AG04450 (cell line): ENCODE measurements at places on chromosomes 16 and 17.

DNA sequence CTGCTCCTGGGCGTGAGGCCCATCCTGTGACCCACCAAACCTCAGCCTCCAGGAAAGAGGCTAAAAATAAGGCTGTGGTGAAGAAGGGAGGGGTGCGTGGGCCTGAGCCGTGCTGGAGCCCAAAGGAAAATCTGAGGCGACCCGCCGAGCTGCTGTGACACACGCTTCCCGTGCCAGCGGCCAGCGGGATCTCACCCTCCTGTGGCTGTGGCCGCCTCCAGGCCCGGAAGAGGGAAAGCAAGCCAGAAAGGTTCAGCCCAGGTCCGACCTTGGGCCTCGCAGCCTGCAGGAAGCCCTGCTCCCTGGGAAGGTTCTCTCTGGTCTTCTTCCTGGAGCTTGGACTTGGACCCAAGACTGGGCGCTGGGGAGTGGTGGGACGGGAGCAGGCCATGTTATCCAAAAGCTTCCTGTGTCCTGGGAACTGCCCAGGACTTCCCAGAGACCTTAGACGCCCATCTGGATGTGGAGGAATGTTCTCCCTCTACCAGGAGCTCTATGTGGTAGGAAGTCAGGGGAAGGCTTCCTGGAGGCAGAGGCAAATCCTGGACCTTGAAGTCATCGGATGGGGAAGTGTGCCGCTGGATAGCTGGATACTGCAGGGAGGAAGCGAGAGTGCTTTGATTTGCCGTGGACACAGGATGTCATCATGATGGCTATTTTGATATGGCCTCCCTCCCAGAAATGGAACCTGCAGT lies 11.4 kb downstream of the SPNS2 start:
- no peak for DNase-seq

DNA sequence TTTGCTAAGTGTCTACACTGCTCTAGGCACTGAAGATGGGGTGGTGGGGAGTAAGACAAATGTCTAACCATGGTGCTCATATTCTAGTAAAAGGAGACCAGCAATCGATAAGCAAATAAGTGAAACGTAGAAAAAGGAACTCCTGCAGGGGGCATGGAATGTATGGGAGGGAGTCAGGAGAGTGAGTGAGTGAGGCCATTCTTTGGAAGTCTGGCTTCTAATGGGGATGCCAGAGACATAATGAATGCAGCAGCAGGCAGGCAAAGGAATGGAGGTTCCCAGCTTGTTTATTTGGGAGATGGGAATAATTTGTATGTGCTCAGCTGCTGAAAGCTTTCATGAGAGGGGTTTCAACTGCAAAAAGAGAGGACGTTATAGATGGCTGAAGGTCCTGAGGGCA lies 216.4 kb upstream of the DYNLRB2 start:
- DNase-seq = no peak

DNA sequence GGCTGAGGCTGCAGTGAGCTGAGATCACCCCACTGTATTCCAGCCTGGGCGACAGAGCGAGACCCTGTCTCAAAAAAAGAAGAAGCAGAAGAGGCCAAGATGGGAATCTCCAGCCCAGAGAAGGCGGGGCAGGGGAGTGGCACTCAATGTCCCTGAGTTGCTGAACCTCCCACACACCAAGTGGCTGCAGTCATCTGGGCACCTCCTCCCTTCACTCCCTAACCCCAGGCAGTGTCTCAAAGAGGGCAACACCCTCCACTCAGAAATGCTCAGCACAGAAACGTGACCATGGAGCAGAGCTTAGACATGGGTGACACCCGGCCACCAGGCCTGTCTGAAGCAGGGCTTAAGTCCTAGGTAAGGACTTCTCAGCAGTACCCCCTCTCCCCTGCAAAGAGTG lies 36.3 kb upstream of the BCAR1 start:
- DNase-seq = no peak

DNA sequence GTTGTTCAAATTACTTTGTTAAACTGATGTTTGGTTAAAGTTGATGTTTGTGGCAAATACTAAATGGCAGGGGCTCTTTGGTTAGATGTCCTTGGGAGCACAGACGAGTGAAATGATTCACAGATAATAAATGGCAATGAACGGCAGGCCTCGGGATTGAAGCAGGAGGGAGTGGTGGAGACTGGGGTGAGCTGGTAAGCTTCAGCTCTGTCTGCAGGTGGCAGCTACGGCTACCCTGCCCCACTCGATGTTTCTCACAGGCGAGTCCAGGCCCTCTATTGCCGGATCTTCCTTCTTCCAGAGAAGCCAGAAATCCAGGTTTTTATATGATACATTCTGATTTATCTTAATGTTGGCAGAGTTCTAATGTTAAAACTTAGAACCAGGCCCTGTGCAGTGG lies 144.8 kb upstream of the CACNG5 start:
- DNase-seq = no peak

- no peak for DNase-seq
Measured at GRCh38 chr16:51708861-51709260, 557.8 kb upstream of the SALL1 start.

GRCh38 chr16:2183671-2184070 lies 12.7 kb downstream of the CASKIN1 start:
- no peak for DNase-seq
